ENCODE measurements at places on chromosomes 5 and 9. TPM values are rescaled to one million over a fixed set of nuclear protein-coding genes. Genes with fewer than 3 reads are reported as not detected.

HMHB1 gene
- not detected for total RNA-seq

RNF180 gene
- total RNA-seq = 14.3 TPM

FBP1 gene
- 1.7 TPM for total RNA-seq

CNTNAP3 gene
- not detected for total RNA-seq

KIAA0825 gene
- 1.9 TPM for total RNA-seq

KIF12 gene
- not detected for total RNA-seq

FCHO2 gene
- 14.8 TPM for total RNA-seq

PCA3 gene
- total RNA-seq = not detected

GRXCR2 gene
- not detected for total RNA-seq

SV2C gene
- not detected for total RNA-seq

CLIC3 gene
- not detected for total RNA-seq

- no peak for DNase-seq
Observed at GRCh38 chr9:36827593-36827992, 206.5 kb downstream of the PAX5 start.

DNA sequence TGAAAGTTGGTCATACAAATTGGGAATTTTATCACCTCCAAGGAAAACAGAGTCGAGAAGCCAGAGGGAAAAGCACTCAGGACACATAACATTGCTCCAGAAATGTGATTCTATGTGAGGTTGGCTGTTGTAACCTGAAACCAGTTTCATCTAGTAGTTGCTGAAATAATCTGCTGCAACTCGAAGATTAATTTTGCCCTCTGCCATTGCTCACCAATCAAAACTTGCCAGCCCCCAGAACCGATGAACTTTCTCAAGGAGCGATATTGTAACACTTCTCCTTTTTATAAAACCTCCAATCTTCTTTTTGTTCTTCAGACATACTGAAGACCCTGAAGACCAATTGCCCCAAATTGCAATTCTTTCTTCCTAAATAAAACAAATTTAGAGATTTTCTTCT, 31.1 kb downstream of the C5orf58 start:
- DNase-seq = no peak

DNA sequence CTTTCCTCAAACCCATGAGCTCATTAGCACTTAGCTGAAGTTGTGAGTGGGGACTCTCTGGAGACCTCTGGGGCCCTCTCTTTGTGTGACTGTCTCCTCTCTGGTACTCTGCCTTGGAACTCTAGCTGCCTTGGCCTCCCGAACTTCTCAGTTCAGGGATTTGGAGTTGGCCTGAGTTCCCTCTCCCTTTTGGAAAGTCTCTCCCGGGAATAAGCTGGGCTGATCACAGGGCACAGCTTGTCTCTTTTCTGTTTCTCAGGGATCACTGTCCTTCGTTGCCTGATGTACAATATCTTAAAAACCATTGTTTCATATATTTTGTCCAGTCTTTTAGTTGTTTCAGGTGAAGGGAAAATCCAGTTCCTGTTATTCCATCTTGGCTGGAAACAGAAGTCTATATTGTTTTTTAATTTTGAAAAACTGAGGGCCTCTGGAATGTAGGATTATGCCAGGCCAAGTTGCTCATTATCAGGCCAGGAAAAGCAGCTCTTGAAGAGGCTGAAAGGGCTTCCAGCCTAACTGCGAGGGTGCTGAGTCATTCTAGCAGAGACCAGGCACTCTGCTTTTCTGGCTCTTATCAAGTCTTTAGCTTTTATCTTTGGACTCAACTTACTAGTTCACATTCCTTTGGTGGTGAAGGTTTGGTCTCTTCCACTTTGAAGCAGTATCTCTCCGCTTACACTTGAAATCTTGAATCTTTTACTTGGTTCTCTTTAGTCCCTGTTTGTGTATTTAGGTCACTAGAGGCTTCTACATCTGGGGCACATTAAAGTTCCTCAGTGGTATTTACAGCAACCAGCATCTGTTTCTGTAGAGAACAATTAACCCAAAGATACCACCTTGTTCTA, 8.4 kb upstream of the RGS3 start:
- peak; percentile 34 for DNase-seq

DNA sequence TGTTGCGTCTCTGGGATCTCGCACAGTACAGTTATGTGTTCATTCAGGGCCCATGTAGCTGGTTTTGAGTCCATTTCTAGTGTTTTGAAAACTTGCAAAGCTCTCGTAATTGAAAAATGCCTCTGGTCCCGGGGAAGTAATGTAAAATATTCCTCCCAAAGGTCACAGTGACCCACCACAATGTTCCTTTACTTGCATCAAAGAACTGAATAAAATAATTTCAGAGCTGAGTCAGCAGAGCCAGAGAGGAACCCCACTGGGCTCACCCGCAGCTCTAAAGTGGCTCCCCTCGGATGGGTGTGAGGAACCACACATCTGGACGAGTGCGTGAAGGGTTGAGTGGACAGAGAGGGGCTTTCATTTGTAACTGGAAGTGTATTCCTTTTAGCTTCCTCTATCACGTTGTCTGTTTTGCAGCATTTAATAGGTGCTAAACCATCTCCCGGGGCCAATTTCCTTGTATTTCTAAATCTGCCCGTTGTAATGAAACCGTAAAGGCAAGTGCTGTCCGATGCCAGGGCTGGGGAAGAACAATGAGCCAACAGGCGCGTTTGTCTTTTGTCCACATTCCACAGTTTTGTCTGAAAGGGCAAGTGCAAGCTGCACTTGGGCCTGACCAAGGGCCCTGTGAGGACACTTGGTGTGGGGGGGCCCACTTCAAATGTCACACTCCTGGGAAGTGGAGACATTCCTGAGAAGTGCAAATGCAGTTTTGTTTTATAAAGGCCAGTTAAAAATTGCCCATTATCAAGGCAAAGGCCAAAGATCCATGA, 29.9 kb downstream of the COL5A1 start:
- DNase-seq = no peak

DNA sequence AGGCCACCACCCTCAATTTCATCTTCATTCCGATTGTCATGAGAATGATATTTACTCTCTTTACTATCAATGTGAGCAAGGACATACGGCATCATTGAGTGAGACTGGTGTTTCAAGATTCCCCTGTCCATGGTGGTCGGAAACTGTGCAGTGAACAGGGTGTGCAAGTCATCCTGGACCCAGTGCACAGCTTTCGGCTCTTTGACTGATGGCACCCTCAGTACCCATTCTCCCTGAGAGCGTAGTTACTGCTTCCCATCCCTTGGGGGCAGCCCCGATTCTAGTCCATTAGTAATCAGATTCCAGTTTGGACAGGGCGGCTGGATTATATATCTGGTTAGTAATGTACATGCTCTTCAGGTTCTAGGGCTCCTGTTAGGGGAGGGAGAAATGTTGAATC, 61.7 kb upstream of the SUB1 start:
- no peak for DNase-seq

- no peak for DNase-seq
Observed at GRCh38 chr5:178069909-178070308, 43.4 kb upstream of the N4BP3 start.

- no peak for DNase-seq
Observed at GRCh38 chr5:90214991-90215390, 194.6 kb downstream of the CETN3 start.

DNA sequence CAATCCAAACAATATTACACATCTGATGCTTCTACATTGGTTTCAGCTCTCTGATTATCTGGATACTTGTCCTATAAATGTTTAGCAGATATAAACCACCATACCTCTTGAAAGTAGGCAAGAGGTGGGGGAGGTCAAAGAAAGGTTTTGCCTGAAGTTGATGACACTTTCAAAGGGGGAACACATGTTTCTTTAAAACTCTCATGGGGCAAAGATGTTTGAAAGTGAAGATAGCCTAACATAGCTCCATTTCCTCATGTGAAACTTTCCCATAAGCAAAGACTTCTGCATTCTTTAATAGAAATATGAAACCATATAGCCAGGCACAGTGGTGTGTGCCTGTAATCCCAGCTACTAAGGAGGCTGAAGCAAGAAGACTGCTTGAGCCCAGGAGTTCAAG, 62.1 kb downstream of the CETN3 start:
- no peak for DNase-seq

DNA sequence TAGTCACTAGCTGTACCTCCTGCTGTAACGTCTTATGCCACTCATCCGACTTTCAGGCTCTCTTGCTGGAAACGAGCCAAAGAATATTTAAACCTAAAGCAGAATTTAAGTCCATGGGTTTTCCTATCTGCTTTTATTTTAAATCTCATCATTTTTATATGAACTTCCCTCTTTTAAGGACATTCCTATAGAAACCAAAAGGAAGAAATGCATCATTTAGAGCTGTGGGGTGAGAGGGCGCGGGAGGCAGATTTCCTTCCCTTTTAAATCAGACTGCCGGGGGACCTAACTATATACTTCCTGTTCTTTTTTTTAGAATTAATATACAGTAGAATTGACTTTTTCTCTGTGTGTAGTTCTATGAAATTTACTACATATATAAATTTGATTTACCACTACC, 468.8 kb downstream of the BNC2 start:
- DNase-seq = no peak

DNA sequence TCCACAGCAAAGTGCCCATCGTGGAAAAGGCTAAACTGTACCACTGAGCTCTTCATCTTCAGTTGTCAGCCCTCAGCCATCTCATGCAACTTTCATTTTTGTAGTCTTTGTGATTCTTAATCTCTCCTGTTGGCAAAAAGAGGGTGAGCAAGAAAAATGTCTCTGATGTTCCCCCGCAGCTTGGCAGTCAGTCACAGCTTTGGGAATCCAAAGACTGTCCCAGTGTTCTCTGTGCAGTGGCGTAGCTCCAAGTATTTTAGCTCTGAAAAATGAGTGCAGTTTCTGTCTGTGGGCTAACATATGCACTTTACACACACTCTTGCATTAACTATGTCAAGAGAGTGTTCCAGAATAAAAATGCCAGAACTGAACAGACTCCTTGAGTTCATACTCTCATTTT, 372.2 kb downstream of the TMEM232 start:
- no peak for DNase-seq

DNA sequence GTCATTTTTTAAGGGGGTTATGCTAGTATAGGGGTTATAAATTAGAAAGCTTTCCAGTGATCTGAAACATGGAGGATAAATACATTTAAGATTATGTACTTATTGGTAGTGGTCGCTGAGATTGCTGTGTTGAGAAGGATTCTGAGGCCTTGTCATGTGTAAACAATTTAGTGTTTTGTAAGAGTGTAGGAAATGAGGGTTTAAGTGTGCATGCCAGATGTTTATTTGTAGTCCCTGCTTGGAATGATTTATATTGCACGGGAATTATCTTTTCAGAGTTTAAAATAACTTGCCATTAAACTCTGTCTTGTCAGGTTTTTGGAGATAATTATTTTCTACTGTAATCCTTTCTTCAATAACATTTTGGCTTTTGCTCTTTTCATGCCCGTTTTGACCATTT, 19.4 kb downstream of the ZNF618 start:
- DNase-seq = no peak

- no peak for DNase-seq
Observed at GRCh38 chr9:33293782-33294181, 3.5 kb downstream of the NFX1 start.

DNA sequence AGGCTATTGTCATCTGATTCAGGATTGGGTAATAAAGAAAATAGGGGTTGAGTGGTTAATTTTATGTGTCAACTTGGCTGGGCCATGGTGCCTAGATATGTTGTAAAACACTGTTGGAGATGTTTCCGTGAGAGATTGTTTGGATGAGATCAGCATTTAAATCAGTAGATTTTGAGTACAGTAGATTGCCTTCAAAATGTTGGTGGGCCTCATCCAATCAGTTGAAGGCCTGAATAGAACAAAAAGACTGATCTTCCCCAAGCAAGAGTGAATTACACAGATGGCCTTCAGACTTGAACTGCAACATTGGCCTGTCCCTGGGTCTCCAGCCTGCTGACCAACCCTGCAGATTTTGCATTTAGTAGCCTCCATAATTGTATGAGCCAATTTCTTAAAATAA, 401.3 kb upstream of the KIF2A start:
- DNase-seq = no peak

GRCh38 chr9:76107482-76107881, 217.0 kb downstream of the PCSK5 start:
- peak; percentile 51 for DNase-seq

GRCh38 chr5:149628221-149628620, 46.9 kb downstream of the ARHGEF37 start:
- DNase-seq = no peak

DNA sequence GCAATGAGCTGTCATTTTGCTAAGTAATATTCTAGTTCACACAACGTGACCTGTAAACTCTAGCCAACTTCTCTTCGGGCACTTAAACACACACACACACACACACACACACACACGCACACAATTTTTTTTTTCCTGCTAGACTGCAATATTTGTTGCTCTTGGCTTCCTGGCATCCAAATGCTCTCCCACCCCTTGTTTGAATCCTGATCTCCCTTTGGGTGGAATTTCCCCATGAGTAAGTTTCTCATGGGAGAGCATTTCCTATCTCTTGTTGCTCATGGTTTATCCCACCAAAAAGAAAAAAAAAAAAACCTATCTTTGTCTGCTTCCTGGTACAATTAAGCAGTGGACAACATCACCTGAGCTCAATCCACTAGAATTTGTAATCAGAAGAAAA, 54.7 kb upstream of the TSLP start:
- DNase-seq = no peak

DNA sequence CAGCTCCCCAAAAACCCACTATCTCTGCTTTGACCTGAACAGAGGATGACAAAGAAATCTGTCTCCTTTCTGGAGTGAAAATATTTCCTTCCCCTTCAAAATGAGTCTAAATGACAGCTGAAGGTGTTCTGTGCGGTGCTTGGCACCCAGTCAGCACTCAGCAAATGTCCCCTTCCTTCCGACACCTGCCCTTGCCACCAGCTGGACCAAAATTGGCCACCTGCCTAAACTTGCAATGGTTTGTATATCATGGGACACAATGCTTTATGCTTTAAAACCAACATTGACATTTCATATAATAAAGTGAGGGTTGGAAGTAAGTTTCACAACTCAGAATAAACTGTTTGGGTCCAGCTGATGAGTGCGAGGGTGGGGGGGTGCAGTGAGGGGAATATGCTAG, 7.5 kb upstream of the TTC1 start:
- DNase-seq = no peak

DNA sequence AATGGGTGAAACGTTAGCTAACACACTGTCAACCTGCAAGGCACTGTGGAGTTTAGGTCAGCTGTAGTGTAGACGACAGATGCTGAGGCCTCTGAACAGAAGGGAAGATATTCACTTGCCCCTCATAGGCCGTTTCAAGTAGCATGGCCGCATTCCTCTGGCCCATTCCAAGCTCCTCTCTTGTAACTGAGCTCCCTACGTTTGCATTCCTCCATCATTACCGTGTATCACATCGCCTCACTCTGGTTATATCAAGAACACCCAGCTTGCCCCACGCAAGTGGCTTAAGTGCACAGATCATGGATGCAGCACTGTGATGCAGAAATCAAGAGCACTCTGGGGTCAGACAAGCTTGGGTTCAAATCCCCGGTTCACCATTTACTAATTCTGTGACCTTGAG, 43.3 kb downstream of the PRELID2 start:
- no peak for DNase-seq

DNA sequence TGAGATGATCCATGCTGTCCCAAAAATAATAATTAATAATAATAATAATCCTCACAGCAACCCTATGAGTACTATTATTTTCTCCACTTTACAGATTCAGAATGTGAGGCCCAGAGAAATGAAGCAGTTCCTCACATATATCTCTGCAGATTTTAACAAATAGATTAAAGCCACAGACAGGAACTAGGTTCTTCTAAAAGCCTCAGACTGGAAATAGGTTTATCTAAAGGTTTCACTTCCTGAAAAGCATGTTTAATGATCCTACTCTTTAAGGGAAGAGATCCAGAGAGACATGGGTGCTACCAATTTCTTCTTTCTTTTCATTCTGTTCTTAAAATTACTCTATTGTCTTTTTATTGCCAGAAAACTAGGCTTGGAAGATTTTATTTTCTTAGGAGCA, 1079.4 kb upstream of the COX7C start:
- DNase-seq = no peak
